ENCODE measurements at places on chromosomes 4 and X.

GRCh38 chr4:16827794-16828724, 70.4 kb downstream of the LDB2 start:
- no peak for DNase-seq

- no peak for DNase-seq
Observed at GRCh38 chr4:186416451-186417060, 138.8 kb downstream of the MTNR1A start.

GRCh38 chr4:65340382-65341109, 329.7 kb downstream of the EPHA5 start:
- DNase-seq: no peak

GRCh38 chr4:20341134-20341738, 89.5 kb downstream of the SLIT2 start:
- DNase-seq: no peak

DNA sequence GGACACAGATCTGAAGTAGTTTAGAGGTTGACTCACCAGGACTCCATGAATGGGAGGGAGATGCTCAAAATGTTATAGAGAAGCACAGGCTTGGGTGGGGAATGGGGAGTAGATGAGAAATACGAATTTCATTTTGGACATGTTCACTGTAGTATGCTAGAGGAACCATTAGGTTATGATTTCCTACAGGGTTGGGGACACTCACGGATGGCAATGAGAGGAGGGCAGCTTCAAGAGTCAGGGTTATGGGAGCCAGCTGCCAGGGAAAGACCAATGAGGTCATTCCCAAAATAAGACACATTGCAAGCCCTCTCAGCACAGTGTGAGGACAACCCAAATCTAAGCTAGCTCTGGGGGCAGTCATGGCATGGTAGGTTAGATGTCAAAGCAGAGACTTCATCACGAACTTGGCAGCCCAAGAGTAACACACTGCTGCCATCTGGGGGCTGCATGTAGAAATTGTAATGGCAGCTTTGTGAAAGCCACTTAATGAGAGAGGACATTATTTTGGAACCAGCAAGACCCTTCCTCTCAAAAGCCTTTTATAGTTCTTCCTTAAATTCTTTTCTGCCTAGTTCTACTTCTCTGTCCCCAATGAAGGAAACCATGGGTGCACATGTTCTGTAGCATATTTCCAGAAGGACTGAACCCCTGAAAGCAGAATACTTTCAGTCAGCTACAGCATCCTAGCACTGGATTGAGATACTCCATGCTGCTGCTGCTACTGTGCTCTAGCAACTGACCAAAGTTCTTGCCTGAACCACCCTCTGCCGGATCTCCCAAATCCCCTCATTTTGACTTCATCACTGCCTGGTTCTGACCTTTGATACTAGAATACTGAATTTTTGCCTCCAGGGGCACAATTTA, 16.2 kb upstream of the ZCCHC12 start:
- no peak for DNase-seq

- DNase-seq: no peak
Observed at GRCh38 chr4:99117876-99118693, 26.0 kb downstream of the ADH4 start.

DNA sequence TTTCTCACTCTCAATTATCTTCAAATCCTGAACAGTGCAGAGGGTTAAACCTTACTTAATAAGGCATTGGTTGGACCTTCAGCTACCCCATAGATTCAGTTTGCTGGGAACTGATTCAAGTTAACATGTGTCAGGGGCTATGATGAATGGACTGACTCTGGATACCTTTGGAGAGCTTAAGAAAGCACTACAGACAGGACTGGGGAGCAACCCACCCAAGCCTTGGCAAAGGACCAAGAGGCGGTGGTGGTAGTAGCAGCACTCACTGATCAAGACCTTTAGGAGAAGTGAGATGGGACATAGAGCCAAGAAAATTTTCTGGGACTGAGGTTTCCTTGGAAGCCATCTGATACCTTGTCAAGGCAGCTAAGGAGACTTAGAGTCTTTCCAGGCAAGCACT, 43.0 kb upstream of the TAPT1 start:
- DNase-seq: no peak

- no peak for DNase-seq
Observed at GRCh38 chr4:140662082-140662869, 93.5 kb upstream of the UCP1 start.

- no peak for DNase-seq
Observed at GRCh38 chrX:74371425-74372222, 49.7 kb upstream of the SLC16A2 start.

GRCh38 chrX:111877681-111878080, 1.7 kb downstream of the TRPC5OS start:
- DNase-seq: no peak

GRCh38 chr4:161428180-161428965, 735.4 kb downstream of the FSTL5 start:
- DNase-seq: no peak

- no peak for DNase-seq
Observed at GRCh38 chrX:69138118-69138390, 27.2 kb downstream of the PJA1 start.

DNA sequence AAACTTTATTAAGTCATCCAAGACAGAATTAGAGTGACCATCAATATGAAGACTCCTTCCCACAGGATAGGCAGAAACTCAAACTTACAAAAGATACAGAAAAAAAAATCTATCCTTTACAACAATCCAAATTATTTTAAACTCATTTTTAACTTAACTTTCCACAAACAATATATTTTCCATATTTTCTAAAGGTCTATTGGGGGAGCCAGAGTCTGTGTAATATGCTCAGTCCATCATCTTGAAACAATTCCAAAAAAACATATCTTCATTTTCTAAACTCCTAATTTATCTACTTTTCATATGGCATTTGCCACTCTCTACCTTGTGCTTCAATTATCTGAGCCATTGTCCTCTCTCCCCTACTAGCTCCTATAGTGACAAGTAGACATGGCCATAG, 378.1 kb downstream of the PDGFC start:
- no peak for DNase-seq

- DNase-seq: no peak
Observed at GRCh38 chrX:95884186-95884585, 800.5 kb upstream of the DIAPH2 start.

GRCh38 chrX:10160211-10160610, 3.4 kb downstream of the CLCN4 start:
- no peak for DNase-seq

DNA sequence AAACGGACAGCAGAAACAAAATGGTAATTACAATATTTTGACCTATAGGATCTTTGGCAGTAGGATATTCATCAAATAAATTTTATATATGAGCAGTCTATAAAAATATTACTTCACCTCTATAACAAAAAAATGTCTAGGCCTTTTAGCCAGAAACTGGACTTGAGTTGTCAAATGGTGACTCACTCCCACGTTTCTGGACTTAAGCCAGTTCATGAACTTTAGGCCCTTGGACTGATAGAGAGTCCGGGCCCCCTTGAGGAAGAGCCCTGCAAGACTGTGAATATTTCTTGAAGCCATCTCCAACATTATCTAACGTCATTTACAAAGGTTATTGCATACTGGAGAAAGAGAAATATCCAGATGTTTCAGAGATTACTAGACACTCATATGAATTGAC, 106.8 kb upstream of the FAM47A start:
- DNase-seq: no peak

DNA sequence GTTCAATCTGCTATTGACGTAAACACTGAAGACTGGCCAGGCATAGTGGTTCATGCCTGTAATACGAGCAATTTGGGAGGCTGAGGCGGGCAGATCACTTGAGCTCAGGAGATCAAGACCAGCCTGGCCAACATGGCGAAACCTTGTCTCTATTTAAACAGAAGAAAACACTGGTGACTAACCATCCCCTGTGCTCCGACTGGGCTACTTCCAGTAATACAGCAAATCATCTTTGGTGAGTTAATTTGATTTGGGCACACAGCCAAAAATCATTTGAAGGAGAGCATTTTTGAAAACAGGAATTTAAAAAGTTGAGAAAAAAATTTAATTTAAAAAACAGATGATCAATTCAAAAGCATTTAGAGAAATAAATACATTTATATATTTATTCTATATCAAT, 52.0 kb downstream of the SEC24D start:
- DNase-seq: no peak

DNA sequence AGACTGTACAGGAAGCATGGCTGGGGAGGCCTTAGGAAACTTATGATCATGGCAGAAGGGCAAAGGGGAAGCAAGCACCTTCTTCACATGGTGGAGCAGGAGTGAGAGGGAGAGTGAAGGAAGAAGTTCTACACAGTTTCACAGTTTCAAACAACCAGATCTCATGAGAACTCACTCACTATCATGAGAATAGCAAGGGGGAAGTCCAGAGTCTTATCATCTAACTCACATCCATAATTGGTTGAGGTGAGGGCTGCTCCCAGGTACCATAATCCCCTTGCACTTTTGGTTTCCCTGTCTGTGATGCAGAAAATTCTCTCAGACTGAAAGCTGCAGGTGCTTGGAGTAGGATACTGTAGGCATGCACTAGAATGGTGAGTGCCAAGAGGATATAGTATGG, 233.8 kb upstream of the CPEB2 start:
- DNase-seq: no peak

DNA sequence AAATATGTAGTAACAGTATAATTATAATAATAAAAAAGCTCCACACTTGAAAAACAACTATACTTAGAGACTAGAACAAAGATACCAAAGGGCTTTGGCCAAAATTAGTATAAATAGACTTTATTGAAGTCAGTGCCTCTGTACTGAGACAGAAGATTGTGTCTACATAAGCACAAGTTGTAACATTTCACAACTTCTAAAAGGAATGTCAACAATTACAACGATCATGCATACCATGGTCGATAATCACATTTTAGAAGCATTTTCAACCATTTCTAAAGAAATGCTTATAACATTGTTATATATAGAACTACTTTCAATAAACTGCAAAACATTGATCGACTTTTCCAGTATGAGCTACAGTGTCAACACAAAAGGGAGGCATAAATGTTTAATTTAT, 57.0 kb downstream of the DHX15 start:
- no peak for DNase-seq

- DNase-seq: no peak
Observed at GRCh38 chr4:185468999-185469398, 2.5 kb downstream of the CCDC110 start.

GRCh38 chr4:156475322-156475721, 496.3 kb downstream of the PDGFC start:
- no peak for DNase-seq

- no peak for DNase-seq
Observed at GRCh38 chr4:23819041-23819511, 70.8 kb downstream of the PPARGC1A start.

GRCh38 chr4:3486541-3487540, 23.7 kb downstream of the DOK7 start:
- DNase-seq: no peak

GRCh38 chrX:155857561-155857960, 23.6 kb upstream of the VAMP7 start:
- DNase-seq: no peak

- DNase-seq: no peak
Observed at GRCh38 chrX:20244931-20245330, 21.8 kb downstream of the RPS6KA3 start.

DNA sequence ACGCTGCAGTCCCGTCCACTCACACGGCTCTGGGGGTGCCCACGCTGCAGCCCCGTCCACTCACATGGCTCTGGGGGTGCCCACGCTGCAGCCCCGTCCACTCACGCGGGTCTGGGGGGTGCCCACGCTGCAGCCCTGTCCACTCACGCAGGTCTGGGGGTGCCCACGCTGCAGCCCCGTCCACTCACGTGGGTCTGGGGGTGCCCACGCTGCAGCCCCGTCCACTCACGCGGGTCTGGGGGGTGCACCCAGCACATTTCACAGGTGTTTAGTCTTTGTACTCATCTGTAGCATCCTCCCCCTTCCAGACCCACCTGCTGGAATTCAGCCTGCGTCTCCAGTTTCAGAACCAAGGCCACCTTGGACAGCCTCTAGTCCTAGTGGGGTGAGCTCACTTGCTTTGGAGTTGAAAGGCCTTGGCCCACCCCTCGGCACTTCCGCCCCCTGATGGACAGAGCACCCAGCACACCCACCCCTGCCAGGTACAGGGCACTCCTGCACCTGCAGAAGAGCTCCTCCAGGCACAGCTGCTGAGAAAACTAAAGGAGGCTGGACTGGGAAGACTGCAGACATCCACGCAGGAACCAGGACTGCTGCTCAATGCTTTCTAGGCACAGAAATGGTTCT, 73.0 kb downstream of the ABLIM2 start:
- no peak for DNase-seq

GRCh38 chr4:96139251-96139929, 299.5 kb downstream of the PDHA2 start:
- no peak for DNase-seq

- DNase-seq: no peak
Observed at GRCh38 chr4:19752599-19752998, 499.1 kb upstream of the SLIT2 start.

- DNase-seq: no peak
Observed at GRCh38 chr4:108213308-108213707, 44.6 kb upstream of the LEF1 start.

DNA sequence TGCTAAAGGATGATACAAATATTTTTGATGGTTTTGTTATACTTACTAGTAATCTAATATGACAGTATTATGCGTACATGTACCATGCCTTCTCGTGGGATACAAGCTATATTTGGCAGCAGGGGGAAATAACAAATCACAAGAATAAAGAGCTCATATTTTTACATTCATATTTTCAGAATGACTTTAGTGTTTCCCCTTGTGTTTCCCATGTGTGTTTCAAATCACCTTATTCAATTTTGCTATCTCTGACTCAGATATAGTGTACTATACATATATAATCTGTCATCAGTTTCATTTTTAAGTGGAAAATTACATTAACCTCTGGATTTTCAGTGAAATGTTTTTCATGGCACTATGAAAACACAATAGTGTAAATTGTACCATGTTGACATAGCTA, 146.8 kb downstream of the RPA4 start:
- no peak for DNase-seq

DNA sequence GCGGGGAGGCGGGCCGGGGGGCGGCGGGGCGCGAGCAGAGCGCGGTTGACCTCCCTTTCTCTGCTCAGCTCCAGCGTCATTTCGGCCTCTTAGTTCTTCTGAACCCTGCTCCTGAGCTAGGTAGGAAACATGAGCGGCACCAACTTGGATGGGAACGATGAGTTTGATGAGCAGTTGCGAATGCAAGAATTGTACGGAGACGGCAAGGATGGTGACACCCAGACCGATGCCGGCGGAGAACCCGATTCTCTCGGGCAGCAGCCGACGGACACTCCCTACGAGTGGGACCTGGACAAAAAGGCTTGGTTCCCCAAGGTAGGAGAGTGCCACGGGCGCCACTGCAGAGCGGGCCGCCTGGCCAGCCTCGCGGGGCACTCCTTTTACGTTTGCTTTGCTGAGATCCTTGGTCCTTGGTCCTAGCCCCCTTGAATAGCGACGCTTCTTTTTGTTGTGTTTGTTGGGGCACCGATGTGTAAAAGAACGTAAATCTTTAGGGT, at the start of gene HTATSF1:
Gene HTATSF1 (plus strand): TSS at position 37 of the 497 bp plus-strand sequence. CDS start 93 bp downstream, at position 130.
- peak; percentile 0 for DNase-seq

- no peak for DNase-seq
Observed at GRCh38 chr4:94650134-94650495, 107.6 kb upstream of the BMPR1B start.

DNA sequence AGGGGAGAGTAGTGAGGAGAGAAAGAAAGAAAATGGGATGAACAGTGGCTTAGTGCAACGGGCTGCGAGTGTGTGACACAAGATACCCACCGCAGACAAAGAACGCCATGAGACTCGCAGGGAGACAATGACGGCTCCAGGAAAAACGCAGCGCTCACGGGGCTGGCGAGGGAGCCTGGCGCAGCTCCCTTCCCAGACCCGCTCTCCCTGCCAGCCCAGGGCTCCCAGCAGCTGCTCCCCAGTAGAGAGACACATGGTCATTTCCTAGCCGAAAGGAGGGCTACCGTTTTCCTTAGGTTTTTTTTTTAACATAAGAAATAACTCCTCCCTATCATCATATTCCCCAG, 149.5 kb downstream of the MAML3 start:
- DNase-seq: no peak
